ENCODE measurements at places on chromosomes 5 and 9.

DNA sequence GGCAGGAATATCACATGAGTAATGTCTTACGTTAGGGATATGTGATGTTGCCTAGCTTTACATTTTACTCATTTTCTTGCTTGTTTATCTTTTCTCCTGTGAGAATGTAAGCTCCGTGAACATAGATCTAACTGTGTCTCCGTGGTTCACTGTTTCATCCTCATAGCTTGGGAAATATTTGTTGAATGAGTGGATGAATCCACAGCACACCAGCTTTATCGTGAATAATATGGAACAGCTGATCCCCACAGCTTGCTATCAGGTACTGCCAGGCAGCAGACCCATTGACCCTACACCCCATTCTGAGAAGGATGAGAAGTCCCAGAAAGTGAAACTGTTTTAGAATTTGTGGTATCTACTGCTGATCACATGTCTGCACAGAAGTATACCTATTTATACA is 106.8 kb upstream of the FBN2 start:
- DNase-seq, result no peak

DNA sequence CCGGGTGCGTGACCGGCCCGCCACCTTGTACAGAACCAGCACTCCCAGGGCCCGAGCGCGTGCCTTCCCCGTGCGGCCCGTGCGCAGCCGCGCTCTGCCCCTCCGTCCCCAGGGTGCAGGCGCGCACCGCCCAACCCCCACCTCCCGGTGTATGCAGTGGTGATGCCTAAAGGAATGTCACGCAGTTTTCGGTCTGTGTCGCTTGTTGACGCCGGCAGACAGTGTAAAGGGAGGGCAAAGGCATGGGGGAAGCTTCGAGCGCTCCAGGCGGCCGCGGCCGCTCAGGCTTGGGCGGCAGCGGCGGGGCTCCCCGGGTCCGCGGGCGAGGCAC is 1.3 kb downstream of the LRRC26 start:
- no peak for DNase-seq

GRCh38 chr9:109010746-109011145 is 2.6 kb downstream of the CTNNAL1 start:
- no peak for DNase-seq

DNA sequence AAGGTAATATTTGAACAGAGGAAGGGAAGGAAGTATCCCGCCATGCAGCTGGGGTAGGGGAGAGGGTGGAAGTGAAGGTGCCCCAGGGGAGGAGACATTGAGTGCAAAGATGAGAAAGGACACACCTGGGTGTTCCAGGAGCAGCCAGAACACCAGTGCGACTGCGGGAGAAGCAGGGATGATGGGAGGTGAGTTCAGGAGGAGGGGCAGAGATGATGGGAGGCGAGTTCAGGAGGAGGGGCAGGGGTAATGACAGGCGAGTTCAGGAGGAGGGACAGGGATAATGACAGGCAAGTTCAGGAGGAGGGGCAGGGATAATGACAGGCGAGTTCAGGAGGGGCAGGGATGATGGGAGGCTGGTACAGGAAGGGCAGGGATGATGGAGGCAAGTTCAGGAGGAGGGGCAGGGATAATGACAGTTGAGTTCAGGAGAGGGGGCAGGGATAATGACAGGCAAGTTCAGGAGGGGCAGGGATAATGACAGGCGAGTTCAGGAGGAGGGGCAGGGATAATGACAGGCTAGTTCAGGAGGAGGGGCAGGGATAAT is 17.2 kb upstream of the SPOCK1 start:
- no peak for DNase-seq

- DNase-seq, result no peak
Measured at GRCh38 chr5:82655078-82655477, 376.9 kb upstream of the RPS23 start.

Data from stimulated activated CD8-positive, alpha-beta memory T cell treated with anti-CD3 and anti-CD28 coated beads, Interleukin-4, amount 100 ng/mL, for 1 hour (primary cell).